ENCODE measurements at places on chromosomes 5 and 9.

- no peak for DNase-seq
Observed at GRCh38 chr5:39544941-39545340, 120.2 kb upstream of the DAB2 start.

- DNase-seq: no peak
Observed at GRCh38 chr9:15592317-15592716, 39.5 kb downstream of the CCDC171 start.

DNA sequence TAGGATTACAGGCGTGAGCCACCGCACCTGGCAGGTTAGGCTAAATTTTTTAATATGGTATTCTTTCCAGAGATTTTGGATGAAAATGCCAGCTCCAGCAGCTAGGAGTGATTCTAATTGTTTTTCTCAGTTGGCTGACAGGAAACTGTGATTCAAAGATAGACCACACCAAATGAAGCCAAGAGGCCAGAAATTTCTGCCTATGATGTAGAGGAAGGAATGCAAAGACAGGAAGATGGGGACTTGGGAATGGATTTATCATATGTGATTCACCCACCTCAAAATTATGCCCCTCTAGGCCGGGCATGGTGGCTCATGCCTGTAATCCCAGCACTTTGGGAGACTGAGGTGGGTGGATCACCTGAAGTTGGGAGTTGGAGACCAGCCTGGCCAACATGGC, 53.3 kb downstream of the UGCG start:
- DNase-seq: no peak

- DNase-seq: no peak
Observed at GRCh38 chr5:113612060-113612496, 98.6 kb downstream of the YTHDC2 start.

GRCh38 chr5:34895641-34896419, 19.5 kb downstream of the RAD1 start:
- no peak for DNase-seq

DNA sequence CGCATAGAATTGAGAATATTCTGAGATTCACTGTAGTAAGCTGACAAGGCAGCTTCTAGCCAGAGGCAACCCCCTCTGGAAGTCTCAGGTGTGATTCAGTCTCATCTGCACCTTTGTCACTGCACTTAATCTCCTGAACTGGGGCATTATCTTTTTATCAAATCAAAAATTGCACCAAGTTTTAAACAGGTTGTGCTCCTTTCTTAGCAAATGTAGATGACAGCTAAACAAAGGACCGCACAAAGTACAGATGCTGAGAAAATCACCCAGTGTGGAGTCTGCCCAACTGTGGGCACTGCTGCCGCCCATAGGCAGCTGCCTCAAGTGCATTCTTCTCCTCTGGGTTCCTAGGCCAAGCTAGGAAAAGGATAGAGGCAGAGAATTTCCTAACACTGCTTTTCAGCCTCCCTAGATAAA, 51.1 kb downstream of the STARD4 start:
- no peak for DNase-seq

- DNase-seq: peak; percentile 47
Observed at GRCh38 chr5:177086654-177087397, at the start of gene FGFR4. Gene FGFR4 (plus strand): TSS chr5:177086915. CDS start chr5:177089603, 2,688 bp downstream.

DNA sequence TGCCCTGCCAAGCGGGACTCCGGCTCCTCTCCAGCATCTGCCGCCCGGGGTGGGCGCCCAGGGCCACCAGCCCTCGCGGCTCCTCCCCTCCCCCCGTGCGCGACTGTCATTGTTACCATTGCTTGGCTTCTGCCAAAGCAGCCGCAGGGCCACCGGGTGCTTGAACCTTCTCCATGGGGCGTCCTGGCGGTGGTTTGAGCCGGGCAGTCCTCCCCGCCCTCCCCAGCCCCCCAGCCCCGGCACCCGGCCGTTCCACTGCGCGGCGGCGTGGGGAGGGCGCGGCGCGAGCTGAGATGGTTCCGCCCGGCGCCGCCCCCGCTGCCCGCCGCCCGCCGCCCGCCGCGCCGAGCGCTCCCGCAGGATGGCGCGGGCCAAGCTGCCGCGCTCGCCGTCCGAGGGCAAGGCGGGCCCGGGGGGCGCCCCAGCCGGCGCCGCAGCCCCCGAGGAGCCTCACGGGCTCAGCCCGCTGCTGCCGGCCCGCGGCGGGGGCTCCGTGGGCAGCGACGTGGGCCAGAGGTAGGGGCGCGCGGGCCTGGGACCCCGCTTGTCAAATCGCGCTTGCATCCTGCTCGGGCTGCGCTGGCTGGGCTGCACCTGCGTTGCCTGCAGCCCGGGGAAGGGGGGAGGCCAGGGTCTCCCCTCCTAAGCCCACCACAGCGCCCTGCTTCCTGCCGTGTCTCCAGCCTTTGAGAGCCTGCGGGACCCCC, 34.4 kb downstream of the KCNT1 start:
- DNase-seq: no peak
